ENCODE measurements at places on chromosomes 2 and 18.

GRCh38 chr2:112481528-112482233 lies at the start of gene TTL:
Gene TTL, plus strand, starts transcription at chr2:112482156. Its CDS starts 189 bp downstream, at chr2:112482345.
- DNase-seq: peak; percentile 50

DNA sequence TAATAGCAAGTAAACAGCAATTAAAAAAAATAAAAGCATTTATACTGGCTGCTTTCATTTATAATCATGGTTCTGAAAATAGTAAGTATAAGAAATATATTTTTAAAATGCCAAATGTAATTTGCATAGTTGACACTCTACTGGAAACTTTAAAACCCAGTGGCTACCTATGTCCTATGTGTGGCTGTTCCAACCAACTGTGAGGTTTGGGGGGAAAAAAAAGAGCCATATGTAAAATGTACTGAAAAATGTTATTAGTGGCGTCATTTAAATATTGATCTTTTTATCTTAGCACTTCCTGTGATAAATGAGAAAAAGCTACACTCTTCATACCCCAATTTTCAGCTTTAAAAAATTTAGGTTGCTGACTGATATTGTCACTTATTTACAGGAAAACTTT lies 270.7 kb downstream of the TCF4 start:
- no peak for DNase-seq

DNA sequence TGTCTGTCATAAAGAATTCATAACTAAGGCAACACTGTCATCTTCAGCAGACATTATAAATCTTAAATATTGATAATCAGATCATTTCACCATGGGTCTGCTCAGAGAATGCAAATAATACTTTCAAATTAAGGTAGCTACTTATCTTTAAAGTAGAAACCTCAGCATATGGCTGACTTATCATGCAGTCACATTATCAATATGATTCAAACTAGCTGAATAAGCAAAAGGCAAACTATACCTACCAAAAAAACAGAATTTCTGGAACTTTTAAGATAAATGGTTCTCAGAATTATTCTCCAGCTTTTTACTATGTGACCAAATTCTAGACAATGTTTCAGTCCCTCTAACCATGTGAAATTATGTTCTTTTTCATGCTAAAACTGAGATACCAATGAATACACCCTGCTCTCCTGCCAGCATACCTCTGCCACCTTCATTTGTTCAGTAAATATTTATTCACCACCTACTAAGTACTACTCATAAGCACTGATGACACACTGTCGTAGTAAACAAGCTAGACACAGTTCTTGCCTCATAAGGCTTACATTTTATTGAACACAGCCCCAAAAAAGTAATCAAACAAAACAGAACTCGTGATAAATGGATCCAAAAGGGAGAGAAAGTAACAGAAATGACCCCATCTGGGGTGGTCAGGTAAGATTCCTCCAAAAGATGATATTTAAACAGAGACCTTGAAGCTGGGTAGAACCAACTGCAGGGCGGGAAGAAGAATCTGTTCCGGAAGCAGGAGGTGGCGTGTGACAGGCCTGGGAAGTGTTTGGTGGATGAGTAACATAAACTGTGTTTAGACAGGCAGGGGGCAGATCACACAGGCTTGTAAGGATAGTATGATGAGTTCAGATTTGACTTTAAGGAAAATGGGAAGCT lies 17.7 kb downstream of the SPIRE1 start:
- DNase-seq: no peak

DNA sequence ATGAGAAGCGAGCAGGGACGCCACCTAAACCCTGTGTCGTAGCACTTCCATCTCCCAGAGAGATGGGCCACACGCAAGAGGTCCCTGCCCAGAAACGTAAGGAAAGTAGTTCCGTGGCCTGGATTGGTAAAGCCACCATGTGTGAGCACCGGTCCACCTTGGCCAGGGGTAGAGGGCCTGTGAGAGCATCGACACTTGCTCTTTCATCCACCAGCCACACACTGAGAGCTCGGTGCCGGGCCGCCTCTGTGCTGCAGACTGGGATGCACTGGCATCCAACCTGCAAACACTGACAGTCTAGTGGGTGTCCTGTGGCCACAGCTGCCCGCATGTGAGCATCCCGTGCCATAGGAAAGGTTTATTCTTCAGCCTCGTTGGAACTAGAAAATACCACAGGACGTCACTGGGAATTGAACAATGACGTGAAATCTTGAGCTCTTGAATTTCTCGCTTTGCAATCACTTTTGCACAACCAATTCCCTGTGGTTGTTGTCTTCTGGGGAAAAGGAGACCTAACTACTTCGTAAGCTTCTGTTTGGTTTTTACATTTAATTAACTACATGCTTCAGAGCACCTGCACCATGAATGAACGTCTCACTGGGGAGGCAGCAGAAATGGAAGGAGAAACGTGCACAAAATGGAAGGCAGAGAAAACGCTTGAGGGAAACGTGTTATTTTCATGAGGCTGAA lies 212.0 kb upstream of the RAB6C start:
- no peak for DNase-seq

- DNase-seq: no peak
Measured at GRCh38 chr2:194867328-194867727, 789.7 kb upstream of the SLC39A10 start.
